NCI-H1436 treated with DMSO at 0.1 percent for 48 hours (cell line): ENCODE measurements at places on chromosomes 11 and 22.

GRCh38 chr11:127376301-127376700 is 375.7 kb upstream of the KIRREL3 start:
- DNase-seq: no peak

DNA sequence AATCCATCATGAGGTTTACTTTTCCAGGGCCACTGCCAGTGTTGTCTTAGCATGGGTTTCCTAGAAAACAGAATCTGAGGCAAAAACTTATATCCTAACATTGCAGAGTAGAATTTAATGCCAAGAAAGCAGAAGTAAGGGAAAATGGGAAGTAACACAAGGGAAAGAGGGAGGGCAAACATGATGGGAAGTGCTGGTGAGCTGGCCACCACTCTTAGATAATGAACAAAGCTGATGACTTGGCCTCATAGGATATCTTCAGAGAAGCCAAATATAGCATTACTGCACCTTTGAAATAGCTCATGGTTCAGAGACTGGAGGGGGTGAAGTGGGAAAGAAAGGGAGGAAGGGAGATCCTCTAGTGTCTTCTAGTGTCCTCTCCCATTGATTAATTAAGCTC is 24.8 kb upstream of the CALCB start:
- DNase-seq: no peak

- DNase-seq: no peak
Observed at GRCh38 chr22:22753526-22754267, 109.3 kb downstream of the GGTLC2 start.

- DNase-seq: no peak
Observed at GRCh38 chr22:27088026-27088425, 430.6 kb downstream of the MIAT start.

DNA sequence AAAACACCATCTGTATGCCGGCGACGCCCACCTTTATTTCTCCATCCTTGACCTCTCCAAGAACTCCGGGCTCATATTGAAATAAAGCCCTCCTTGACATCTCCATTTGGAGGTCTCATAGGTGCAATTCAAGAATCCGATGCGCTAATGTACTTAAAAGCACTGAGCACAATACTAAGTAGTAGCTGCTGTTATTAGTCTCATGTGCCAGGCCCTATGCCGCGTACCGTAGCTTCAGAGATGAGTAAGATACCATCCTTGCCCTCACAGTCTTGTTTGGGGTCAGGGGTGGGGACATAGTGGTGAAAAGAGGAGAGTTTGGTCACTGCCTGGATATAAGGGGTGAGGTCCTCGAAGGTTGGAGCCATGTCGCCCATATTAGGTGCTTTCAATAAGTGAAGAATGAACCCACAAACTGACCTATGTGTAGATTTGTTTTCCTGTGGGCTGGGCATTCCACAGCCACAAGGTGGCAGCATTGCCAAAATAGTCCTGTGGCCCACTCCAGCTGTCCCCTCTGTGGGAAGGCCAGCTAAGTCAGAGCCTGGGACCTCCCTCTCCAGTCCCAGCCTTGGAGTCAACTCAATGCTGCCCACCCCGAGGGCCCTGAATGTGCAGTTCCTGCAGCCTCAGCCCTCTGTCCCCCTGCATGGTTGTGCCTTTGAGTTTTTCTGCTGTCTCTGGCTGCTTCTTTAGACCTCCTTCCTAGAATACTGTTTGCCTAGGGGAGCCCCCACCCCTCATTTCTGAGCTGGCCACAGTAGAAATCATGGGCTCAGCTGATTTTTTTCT is 6.5 kb downstream of the DCPS start:
- no peak for DNase-seq

DNA sequence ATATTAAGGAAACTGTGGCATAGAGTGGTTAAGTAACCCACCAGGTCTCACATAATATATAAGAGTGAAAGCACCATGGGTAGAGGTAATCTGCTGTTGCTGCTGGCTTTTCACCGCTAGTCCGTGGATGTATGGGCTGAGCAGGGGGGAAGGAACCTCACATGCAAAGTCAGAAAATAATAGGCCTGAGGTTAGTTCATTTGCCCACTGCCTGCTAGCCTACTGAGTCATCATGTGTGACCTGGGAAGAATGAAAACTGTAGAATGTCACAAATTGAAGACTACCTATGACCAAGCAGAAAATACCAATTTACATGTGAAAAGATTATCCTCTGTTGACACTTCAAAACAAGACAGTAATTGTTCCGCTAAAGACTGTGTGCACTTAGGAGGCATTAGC is 560.1 kb upstream of the FAT3 start:
- DNase-seq: no peak

- DNase-seq: no peak
Observed at GRCh38 chr11:82233201-82233600, 500.5 kb downstream of the FAM181B start.

DNA sequence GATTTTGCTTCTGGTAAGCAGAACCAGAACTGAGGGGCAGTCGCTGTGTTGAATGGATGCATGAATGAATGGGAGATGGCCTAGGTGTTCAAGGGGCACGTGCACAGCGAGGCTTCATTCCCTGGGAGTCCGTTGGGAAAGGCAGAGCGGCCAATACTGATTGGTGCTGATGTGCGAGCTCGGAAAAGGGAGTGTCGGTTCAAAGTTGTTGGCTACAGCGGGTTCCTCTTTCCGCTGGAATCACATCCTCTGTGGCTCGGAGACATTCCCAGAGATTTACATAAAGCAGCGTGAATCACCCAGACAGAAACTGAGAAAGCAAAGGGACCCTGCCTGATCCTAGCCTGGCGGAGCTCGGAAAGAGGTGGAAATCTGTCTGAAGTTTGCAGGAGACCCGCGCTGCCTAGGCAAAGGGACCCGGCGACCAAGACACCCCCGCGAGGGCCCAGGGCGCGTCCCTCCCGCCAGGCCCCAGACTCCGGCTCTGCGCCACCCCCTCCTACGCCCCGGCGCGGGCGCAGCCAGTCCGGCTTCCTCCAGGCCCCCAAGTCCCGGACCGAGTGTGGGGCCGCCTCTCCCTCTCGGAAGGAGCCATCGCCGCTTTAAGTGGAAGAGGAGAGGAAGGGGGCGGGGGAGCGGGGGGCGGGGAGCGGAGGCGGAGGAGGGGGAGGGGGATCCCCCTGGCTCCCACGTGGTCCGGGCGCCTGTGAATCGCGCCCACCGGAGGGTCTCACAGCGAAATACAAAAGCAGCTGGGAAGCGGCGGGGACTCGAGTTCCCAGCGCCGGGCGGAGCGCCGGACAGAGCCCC is at the start of gene FJX1:
Gene FJX1, plus strand, starts transcription at position 774 of the 810 bp plus-strand sequence. CDS start 177 bp downstream, outside the sequence.
- no peak for DNase-seq

DNA sequence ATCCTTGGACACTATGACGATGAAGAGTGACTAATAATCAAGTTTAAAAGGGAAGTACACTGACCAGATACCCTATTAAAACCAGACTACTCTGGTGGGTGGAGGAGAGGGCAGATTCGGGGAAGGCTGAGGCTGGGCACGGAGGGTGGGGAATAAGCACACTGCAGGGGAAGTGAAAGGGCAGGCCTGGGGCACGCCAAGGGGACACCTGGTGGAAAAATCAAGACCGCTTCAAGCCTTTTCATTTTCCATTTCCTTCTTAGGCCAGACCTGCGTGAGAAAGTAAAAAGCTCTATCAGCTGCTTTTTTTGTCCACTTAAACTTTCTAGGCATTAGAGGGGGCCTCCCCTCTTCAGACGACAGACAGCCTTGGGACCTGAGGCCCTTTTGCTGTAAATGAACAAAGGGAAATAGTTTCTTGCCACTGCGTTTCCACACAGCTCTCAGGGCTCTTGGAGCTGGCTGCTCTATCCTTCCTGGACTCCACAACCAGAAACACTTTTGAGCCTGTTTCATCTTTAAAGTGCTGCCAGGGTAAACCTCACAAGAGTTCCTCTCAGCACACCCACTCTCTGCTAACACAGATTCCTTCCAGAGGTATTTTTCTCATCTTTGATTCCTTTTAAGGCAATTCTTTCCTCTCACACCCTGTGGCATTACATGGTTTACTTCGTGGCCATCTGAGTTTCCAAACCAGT is 25.0 kb upstream of the SERPIND1 start:
- no peak for DNase-seq

- DNase-seq: no peak
Observed at GRCh38 chr11:30395751-30396150, 72.8 kb downstream of the ARL14EP start.

DNA sequence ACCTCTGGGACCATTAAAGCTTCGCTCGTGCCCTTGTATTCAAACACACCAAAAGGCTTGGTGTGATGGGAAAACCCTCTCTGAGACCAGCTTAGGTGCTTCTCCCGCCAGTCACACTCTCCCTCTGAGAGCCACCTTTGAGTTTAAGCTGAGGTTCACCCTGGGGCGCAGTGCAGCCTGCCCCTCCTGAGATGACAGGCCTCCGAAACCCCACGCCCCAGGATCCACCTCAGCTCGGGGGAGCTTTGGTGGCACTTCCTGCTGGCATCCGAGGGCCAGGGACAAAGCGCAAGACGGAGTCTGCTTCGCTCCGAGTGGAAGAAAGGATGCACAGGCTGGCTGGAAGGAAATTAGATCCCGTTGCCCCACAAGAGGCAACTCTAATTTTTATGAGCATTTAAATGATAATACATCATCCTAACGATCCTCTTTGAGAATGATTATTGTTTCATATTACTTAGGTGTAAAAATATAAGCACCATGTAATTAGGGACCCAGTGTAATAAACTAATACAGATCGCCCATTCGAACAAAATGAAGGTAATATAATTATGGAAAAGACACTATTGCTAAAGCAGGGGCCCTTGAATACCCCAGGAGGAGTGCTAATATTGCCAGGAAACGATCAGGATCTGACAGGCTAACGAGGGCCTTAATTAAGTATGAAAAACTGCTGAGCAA is 134.7 kb downstream of the CEP164 start:
- DNase-seq: no peak

DNA sequence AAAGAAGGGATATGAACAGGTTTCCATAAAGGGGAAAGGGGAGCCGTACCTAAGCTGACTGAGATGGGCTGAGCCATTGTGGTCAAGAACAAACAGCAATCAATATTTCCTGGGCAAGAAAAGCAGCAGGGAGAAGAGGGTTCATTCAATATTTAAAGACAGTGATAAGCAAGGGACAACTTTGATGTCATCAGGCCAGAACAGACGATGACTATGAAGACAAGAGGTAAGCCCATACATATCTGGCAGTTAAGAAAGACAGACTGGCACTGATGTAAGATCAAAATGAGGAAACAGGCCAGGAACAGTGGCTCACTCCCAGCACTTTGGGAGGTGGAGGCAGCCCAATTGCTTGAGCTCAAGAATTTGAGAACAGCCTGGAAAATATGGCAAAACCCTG is 2.4 kb downstream of the OR5A2 start:
- DNase-seq: no peak

GRCh38 chr11:76796511-76797198 is 13.5 kb downstream of the TSKU start:
- DNase-seq: no peak

DNA sequence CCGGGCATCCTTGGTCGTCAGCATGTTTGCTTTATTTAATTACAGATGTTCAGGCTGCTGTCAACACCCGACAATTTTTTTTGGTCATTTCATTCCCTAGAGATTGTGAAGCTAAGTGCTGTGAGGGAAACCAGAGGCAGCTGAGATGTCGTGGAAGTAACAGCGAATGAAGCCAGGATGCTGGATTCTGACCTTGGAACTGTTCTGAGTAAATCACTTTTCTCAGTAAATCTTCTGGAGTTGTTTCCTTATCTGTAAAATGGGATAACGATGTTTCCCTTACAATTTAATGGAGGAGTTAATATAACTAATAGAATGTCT is 390 bp upstream of the CKAP5 start:
- DNase-seq: no peak

- DNase-seq: no peak
Observed at GRCh38 chr22:28268171-28268570, 349.1 kb upstream of the PITPNB start.

- no peak for DNase-seq
Observed at GRCh38 chr11:126997196-126997595, 3.4 kb downstream of the KIRREL3 start.

DNA sequence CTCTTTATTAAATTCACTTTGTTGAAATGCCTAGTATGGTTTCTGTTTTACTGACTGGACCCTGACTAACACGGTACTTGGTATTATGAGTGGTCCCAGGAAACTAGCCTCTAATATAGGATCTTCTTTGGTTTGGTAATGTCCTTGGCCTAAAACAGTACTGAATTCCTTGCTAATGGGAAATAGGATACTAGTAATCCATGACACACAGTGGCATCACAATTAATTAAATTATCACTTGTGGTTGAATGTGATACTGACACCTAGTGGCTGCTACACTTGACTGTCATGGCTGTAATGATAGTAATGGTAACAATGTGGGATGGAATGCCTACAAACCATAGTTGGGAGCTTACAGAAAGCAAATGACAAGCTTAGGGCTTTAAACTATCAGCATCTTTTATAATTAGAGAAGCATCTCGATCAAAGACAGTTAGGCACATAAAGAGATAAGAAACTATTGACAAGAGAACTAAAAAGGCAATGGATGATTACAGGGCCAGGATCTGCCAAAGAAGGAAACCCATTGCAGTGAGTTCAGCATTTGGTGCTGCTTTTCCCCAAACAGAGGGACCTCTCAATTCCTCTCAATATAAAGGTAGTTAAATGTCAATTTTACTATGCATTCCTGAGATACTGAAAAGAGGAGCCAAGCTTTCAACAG is 8.6 kb downstream of the DNHD1 start:
- no peak for DNase-seq

DNA sequence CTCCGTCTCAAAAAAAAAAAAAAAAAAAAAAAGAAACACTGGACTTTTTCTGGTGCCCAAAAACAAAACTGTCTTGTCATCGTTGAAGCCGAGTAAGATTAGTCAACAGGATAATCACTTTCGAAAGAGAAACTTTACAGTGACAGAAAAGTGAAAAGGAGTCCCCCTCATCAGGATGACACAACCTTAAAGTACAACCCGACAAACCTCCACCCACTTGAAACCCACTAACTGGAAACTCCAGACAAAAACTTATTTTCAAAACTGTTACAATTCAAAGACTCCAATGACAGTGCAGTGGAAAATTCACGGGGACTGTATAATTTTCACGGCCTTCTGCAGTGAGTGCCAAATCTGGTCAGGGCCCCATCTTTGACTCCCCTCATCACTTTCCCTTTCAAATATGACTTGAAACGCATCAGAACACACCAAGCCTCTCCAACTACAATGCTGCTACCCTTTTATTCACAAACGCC is 1.3 kb downstream of the DENND5A start:
- no peak for DNase-seq

GRCh38 chr22:46781291-46781690 is 18.8 kb downstream of the TBC1D22A start:
- DNase-seq: no peak
